ENCODE measurements at places on chromosomes 5 and 9.
A peak's percentile ranks its signal among the peaks of the same experiment; 100 is the strongest.

DNA sequence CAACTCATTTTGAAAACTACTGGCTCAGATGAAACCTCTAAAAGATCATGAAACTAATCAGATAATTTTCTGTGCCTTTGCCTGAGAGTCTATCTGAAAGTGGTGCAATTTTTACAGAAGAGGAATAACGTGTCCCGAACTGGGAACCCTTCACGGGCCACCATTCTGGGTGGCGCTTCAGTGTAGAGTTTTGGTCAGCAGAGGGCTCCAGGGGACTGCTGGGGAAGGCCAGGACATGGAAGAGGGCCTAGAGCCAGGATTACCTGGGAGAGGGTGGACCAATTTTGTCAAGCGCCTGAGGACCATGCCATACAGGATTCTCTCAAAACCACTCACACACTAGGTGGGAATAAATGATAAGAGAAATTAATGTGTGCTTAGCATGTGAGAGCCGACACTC, 49.7 kb upstream of the PLEKHG4B start:
- no peak for DNase-seq

GRCh38 chr5:142783601-142784341, 13.6 kb downstream of the ARHGAP26 start:
- no peak for DNase-seq

DNA sequence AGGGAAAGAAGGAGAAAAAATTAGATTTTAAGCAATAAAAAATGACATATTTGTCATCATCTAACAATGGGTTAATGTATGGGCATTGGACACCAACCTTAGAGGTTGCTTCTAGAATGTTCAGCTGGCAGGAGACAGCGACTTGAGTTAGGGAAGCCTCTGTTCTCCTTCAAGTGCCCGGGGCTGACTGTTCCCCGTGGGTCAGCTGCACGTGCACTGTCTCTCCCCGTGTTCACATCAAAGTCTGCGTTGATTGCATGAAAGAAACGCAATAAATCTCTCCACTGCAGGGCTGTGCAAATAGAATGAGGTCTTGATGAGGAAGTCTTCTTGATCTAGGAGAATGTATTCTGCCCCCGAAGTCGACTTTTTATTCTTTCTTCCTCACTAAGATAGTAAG, at the start of gene GLT6D1:
Gene GLT6D1 (minus strand): TSS at position 345 of the 400 bp plus-strand sequence. CDS start 353 bp downstream, outside the sequence.
- DNase-seq, result no peak

- no peak for DNase-seq
Measured at GRCh38 chr9:23747088-23748075, 78.7 kb downstream of the ELAVL2 start.

DNA sequence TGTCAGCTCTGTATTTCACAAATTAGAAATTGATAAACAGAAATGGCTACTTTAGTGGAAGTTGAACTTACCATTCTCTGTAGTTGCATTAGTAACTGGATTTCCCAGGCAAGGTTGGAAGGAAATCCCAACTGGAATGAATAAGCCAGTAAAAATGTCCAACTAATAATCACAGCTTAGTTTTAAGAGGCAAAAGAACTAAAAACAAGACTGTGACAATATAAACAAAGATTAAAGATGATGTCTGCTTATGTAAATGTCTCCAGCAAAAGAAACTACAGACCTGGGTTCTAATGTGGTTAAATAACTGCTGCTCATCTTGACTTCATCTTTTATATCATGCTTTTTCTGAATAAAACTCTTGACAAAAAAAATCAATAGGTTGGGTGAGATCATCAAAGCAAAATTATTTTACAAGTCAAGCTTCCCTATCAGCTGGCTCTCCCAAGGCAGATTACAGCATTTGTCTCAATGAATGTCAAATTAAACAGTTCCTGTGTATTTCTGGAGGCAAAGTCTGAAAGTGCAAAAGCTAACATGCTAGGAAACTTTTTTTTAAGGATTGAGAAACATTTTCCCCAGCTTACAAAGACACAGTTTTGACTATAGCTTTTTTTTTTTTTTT, 62.3 kb upstream of the HMHB1 start:
- DNase-seq, result no peak

DNA sequence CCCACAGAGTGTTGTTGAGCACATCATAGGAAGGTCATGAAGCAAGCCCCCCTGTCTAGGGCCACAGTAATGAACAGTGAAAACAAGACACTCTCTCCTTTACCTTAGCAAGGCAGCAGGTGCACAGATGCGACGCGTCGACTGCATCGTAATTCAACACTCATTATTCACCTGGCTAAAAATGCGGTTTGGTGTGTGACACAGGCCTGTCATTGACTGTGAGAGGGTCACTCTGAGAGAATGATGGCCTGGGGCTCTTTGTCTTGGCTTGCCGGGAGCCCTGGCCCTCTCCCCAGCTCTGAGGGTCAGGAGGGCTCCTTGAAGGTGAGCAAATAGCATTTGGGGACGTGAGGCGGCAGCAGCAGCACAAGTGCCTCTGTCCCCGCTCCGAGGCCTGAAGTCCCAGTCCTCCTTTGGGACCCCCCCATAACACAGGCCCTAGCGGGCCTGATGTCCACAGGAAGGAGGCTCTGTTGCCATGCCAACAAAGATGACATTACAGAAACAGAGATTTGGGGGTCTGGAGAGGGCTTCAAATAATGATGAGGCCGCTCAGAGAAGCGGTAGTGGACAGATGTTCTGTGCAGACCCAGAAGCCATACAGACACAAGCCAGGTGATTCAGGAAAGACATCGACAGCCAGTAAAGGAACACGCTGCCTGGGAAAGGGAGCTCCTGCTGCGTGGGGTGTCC, 46.7 kb downstream of the SHB start:
- no peak for DNase-seq

DNA sequence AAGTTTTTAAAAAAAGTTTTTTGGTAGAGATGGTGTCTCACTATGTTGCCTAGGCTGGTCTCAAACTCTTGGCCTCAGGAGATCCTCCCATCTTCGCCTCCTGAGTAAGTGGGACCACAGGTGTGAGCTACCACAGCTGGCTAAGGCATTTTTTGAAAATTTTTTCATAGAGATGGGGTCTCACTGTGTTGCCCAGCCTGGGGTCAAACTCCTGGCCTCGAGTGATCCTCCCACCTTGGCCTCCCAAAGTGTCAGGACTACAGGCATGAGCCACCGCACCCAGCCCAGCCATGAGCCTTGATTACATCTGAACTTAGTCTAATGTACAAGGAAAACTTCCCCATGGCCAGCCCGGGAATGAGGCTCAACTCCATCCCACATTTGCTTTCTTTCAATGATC, 77.5 kb upstream of the PCA3 start:
- DNase-seq, result no peak

DNA sequence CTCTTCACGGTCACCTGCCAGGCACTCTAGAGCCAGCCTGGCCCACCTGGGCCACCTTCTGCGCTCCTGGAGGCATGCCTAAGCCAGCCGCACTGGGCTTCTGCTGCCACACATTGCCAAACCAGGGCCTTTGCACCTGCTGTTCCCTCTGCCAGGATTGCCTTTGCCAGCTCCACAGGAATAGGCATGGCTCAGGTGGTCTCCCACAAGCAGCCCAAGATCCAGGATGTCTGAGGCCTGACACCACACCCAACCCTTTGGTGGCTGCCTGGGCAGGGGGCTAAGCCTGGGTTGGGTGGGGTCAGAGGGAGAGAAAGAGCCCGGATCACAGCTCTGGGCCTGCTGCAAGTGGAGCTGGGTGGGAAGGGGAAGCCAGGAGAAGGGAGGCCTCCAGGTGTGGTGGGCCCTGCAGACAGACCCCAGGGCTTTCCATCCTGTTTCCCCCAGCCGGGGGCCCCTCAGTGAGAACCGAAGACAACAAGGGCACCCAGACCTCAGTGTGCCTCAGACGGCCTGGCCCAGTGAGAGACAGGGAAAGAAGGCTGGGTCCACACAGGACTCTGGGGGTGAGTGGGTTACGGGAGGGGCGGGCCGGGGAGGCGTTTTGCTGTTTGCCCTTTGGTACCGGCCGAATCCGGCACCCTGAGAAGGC, 672 bp upstream of the SUSD3 start:
- peak; percentile 19 for DNase-seq

DNA sequence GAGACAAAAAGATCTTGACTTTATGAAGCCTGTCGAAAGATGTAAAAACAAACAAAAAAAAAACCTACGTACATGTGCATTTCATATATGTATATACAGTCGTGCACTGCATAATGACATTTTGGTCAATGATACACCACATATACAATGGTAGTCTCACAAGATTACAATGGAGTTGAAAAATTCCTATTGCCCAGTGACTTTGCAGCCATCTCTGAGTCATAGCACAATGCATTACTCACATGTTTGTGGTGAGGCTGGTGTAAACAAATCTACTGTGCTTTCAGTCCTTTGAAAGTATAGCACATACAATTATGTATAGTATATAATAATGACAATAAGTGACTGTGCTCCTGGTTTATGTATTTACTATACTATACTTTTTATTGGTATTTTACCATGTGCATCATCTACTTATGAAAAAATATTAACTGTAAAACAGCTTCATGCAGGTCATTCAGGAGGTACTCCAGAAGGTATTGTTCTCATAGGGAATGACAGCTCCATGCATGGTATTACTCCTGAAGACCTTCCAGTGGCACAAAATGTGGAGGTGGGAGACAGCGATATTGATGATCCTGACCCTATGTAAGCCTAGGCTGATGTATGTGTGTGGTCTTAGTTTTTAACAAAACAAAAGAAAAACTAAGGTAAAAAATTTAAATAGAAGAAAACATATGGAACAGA, 73.7 kb upstream of the FST start:
- DNase-seq, result no peak

DNA sequence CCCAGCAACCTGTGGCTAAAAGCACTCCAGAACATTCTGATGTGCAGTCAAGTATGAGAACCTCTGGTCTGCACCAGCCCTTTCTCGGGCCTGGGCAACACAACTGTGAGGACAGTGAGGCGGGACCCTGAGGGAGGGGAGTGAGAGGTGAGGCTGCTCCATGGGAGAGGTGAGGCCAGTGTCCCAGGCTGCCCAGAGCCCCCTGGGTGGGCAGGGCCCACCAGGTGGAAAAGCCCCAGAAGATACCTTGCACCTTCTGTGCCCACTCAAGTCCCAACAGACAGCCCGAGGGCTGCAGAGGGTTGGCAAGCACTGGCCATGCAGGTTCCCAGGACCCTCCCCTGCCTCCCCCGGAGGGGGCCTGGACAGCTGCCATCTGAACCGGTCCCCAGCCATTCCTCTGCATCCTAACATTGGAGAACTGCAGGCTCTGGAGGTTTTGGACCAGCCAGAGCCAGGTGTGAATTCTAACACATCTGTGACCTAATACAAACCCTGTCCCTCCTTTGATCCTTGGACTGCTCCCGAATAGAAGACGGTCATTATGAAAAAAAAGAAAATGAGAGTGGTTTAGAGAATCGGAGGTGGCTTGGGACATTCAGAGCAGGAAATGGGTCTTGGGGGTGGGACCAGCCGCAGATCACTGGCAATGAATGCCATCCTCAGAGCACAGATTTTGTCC, 57.0 kb downstream of the DUSP1 start:
- no peak for DNase-seq

- DNase-seq, result no peak
Measured at GRCh38 chr9:91273853-91274552, 87.7 kb downstream of the AUH start.

DNA sequence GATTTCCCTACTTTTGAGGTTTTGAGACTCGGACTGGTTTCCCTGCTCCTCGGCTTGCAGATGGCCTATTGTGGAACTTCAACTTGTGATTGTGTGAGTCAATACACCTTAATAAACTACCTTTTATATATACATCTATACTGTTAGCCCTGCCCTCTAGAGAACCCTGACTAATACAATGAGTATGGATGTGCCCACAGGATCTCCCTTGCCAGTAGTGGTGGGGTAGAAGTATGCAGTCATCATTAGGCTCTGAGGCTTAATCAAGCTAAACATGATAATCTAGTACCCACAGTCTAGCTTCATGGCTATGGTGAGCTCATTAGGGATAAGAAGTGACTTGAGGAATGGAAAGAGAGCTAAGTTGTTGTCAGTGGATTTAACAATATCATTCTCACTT, 412.8 kb upstream of the PTGER4 start:
- DNase-seq, result no peak

GRCh38 chr5:10036136-10036815, 213.4 kb downstream of the ATPSCKMT start:
- DNase-seq, result no peak

DNA sequence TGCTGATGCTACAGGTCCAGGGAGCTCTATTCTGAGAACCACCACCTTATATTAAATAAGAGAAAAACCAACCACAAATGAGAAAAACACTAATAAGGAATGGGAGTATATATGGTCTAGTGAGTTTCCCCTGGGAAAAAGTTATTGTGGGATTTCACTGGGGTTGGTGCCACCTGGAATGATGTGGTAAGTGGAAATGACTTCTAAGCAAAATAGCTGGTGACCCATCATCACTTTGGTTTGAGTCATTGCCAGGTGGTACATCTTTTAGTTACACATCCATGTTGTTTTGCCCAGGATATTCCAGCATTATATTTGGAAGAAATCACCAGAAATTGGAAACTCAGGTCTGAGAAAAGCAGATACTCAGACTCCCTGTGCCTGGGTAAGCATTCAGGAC, 437.3 kb downstream of the DTWD2 start:
- DNase-seq, result no peak

DNA sequence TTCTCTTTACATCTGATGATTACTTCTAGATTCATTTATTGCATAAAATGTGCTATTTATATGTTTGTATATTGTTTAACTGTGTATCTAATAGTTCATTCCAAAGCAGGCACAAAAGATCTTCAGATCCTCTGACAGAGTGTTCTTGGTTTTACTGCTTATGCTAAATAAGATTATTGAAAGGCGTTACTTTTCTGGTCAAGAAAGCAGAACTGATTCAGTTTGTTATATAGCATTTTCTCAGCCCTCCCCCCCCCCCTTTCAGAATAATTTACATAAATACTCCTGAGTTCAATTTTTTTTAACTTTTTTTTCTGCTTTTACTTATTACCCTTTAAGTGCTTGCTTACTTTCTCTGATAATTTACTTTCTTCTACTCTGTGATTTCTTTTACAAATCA, 15.4 kb downstream of the CDC42SE2 start:
- DNase-seq, result no peak

DNA sequence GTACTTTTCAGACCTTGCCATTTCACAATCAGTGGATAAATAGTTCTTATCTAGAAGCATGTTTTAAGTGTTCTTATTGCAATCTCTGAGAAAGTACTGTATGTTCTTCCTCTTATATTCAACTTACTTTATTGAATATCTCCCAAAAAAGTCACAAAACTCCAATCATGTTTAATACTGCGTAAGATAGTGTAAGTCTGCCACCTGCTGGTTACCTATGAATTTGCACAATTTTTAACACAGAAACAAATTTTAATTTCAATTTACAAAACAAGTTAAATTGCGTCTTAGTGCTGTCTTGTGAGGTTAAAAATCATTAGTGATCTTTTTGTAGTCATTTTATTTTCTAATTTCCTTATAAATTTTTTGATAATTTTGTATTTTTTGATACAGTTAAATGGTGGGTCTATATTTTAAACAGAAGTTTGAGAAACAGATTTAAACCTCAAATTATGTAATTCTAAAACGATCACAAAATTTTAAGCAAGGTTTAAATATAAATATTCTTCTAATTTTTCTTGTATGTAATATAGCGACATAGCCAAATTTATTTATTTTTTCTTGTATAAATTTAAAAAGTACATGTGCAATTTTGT, 115.8 kb downstream of the EMB start:
- no peak for DNase-seq
